NCI-H1694 (cell line): ENCODE measurements at places on chromosomes 13 and 19.

GRCh38 chr19:28793391-28794168 lies 419.4 kb downstream of the UQCRFS1 start:
- DNase-seq, result no peak

DNA sequence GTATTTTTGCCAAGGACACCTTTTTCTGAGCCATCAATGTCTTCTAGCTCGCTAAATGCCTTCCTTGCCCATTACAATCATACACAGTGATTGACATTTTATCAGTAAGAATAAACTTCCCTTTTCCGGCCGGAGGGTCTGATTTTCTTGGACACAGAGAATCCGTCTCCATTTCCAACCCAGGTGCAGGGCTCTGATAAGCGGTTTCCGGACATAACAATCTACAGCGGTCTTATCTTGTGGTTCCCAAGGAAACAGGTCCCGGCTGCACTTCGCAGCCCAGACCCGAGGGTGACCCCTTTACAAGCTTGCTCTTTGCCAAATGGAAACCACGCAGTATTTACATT lies 5.1 kb upstream of the ZNF77 start:
- no peak for DNase-seq

GRCh38 chr13:104447348-104447747 lies 1381.1 kb upstream of the SLC10A2 start:
- DNase-seq, result no peak

DNA sequence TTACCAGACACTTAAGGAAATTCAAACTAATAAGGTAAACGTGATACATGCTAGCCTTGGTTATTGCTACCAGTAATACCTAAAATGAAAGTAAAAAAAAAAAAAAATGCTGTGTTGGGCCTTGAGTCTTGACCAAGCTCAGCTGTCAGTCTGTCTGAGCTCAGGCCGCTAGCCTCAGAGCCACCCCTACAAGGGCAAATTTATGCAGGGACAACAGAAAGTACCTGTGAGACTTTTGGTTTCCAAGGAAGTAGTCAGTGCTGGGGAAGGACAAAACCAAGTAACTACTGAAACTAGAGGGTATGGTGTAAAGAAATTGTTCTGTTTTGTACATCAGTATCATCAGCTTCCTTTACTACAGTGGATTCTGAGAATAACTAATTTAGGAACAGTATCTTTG lies 134.3 kb upstream of the SLITRK5 start:
- DNase-seq, result no peak

- DNase-seq, result no peak
Observed at GRCh38 chr19:46610851-46611770, 10.0 kb downstream of the CALM3 start.

DNA sequence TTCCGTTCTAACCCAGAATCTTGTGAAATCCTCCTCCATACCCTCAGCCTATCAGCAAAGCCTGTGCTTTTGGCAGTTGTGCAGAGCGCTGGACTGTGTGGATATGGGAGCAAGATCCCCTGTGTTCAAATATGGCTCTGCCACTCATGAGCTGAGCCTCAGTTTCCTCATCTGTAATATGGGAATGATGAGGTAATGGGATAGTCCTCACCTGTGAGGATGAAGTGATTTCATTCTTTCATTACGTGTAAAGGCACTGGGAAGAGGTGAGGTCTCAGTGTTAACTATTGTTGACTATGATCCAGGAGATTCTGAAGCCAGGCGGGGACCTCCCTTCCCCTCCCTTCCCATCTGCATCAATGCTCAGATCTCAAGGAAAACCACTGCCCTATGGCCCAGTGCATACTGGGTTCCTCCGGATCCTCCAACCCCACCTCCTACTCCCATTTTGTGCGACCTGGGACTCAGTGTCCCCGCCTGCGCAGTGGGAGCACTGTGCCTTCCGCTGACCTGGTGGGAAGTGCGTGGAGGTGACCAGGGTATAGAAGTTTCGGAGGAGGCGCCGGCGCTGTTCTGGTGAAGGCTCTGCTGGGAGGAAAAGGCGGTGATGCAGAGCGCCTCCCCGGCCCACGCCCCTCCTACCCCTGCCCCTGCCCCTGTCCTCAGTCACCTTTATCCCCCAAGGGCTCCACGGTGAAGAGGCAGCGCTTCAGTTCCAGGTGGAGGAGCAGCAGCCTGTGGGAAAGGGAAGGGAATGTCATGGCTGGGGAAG lies 5.0 kb downstream of the FUZ start:
- DNase-seq, result no peak

GRCh38 chr13:43200736-43201135 lies 177.3 kb downstream of the DNAJC15 start:
- no peak for DNase-seq

- no peak for DNase-seq
Observed at GRCh38 chr13:112887151-112887550, 81.9 kb upstream of the MCF2L start.

DNA sequence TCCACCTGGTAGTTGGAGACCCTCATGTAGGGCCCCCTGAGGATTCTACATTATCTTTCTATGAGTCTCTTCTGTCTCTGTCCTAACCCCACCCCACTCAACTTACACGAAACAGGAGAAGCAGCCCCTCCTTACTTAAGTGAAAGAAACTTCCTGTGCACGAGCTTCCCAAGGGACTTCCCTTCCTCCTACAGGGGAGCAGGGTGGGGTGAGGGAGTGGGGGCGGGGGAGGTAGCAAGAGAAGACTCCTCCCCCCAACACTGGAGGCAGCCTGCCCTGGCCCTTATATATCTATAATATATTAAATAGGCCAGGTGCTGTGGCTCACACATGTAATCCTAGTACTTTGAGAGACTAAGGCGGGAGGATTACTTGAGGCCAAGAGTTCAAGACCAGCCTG lies 5.5 kb upstream of the PDE4C start:
- no peak for DNase-seq

- DNase-seq, result peak; percentile 10
Observed at GRCh38 chr13:113209336-113209758, at the start of gene CUL4A. Gene CUL4A, plus strand, starts transcription at chr13:113209613. Its CDS starts 15 bp downstream, at chr13:113209628.

DNA sequence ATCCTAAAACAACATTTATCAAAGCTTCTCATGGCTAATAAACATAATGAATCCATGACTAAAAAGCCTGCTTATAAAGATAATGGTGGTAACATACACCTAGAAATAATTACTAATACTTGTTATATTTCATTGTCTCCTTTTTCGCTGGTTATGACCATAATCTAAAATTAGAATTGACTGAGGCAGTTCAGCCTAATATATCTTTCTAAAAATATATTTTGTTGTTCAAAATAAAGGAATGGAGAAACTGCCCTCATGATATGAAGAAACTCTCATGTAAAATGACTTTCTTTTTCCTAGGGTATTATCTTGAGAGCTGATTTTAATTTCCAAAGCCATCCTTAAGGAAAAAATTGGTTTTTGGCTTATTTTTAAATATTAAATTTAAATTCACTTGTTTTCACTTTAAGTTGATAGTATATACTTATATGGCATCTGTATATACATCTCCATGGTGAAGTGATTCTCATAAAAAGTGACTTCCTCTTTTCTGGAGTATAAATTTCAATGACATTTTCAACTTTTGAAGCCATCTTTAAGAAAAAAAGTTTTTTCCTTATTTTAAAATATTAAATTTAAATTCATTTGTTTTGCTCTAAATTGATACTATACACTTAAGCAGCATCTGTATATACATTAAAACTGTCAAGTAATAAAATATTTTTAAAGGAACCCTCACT lies 204.6 kb downstream of the VWA8 start:
- no peak for DNase-seq

- no peak for DNase-seq
Observed at GRCh38 chr13:89514534-89515312, 1832.8 kb upstream of the MIR17HG start.

GRCh38 chr13:45521297-45521696 lies 56.6 kb downstream of the COG3 start:
- DNase-seq, result no peak

DNA sequence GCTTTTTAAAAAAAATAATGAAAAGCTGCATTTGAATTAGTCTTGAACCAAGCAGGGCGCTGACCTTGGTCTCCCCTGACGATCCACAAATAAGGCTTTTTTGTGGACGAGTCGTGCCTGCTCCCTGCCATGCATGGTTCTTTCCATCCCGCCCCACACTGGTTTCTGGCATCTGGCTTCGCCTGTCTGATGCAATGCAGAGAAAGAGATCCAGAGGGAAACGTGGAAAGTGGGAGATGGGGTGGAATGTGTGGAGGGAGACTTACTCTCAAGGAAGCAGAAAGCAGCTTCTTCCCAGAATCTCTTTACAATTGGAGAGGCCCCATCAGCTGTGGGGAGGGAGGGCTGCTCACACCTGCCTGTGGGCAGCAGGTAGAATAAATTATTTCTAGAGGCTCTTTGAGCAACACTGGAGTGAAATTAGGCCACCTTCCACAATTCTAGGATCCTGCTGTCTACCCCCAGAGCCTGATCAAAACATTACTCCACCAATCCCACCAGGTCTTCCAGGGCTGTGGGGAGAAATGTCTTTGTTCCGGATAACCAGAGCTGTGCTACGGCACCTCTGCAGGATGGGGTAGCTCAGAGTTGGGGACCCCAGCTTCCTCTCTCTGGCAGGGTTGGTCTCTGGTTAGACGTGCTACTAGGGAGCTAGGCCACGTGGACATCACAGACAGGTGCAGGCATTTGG lies 183.5 kb downstream of the UQCRFS1 start:
- DNase-seq, result no peak

GRCh38 chr13:88345171-88345847 lies 674.1 kb downstream of the SLITRK5 start:
- DNase-seq, result no peak

GRCh38 chr13:44019651-44020050 lies 139.9 kb downstream of the LACC1 start:
- DNase-seq, result no peak

GRCh38 chr19:1699998-1700732 lies 47.8 kb upstream of the TCF3 start:
- DNase-seq, result no peak

GRCh38 chr13:65416784-65417183 lies 1813.4 kb downstream of the PCDH9 start:
- no peak for DNase-seq

DNA sequence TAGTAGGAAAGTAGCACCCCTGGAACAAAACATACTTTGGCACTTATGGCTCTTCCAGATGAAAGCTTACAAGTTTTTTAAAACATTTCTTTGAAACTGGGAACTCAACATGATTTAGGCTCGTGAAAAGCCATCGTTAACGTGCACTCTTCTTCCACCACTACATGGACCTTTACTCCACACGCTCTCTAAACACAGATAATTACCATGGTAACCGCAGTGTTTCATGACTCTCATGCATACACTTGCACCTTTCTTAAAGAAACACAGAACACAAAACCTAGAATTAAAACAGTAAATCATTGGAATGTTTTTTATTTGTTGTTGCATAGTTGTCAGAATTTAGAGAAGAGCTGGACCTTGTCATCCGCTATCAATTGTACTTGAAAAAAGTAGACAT lies 154.3 kb downstream of the FGF9 start:
- no peak for DNase-seq

DNA sequence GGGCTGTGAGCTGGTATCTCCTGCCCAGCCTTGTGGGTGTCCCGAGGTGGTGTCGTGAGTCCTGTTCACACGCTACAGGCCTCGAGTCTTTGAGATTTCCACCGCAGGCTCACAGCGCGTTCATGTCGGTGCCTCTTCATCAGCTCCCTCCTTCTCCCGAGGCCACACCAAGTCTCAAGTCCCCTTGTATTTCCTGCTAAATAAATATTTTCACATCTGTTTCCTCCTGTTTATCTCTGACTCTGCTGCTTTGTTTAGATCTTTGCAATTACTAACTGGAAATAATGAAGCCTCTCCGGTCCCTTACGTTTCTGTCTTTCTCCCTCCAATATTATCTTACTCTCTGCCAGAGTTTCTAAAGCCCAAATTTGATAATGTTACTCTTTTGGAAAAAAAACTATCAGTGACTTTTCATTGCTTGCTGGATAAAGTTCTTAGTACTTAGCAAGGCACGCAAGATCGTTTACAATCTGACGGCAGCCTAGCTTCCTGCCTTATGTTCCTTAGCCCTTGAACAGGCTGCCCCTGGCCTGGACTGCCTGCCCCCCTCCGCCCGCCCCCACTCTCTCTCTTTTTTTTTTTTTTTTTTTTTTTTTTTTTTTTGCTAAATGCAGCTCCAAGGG lies 130.5 kb upstream of the RNF113B start:
- DNase-seq, result no peak

- DNase-seq, result no peak
Observed at GRCh38 chr19:40815223-40815622, 16.2 kb downstream of the EGLN2 start.

DNA sequence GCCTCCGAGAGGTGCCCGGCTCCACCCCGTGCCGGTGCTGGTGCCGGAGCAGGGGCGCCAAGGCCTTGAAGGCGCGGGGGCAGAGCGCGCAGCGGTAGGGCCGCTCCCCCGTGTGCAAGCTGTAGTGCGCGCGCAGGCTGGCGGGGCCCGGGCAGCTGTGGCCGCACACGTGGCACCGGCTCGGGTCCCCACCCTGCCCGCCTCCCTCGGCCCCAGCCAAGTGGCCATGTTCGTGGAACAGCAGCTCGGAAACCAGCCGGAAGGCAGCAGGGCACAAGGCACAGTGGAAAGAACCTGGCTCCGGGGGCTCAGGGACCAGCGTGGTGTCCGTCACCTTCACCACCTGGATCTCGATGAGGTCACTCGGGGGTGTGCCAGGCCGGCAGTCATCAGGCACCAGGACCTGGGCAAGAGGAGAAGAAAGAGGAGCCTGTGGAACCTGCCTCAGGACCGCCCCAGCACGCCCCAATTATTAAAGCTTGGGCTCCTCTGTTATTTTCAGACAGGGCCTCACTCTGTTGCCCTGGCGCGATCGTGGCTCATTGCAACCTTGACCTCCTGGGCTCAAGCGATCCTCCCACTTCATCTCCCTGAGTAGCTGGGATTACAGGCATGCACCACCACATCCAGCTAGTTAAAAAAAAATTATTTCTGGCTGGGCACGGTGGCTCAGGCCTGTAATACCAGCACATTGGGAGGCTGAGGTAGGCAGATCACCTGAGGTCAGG lies 2.0 kb downstream of the ZNF784 start:
- DNase-seq, result no peak

GRCh38 chr19:16714702-16715287 lies 4.9 kb upstream of the NWD1 start:
- peak; percentile 22 for DNase-seq

DNA sequence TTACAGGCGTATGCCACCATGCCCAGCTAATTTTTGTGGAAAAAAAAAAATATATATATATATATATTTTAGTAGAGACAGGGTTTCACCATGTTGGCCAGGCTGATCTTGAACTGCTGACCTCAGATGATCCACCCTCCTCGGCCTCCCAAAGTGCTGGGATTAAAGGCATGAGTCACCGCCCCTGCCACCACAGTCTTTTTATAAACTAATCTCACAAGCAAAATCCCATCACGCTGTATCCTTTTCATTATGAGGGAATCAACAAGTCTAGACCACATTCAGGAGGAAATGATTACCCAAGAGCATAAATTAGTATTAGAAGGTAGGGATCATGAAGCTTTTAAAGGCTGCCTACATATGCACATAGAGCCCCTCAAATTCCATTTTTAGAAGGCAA lies 210.6 kb upstream of the NBEA start:
- no peak for DNase-seq

DNA sequence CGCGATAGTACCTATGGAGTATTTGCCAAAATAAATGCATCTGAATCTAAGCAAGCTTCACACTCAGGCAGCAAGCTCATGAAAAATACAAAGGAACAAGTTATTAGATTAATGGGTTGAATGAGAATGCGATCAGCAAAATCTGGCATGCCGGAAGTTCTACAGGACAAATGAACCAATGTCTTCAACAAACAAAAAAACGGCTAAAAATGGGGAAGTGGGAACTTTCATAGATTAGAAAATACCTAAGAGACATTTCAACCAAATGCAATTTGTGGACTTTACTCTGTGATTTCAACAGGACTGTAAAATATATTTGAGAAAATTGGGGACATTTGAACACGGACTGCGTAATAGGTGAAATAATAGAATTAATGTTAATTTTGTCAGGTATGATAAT lies 22.4 kb upstream of the RNASEH2B start:
- no peak for DNase-seq
